ENCODE measurements at places on chromosomes 5 and 9. TPM values are rescaled to one million over a fixed set of nuclear protein-coding genes. Genes with fewer than 3 reads are reported as not detected.

The SIT1 gene
- 0.09 TPM for total RNA-seq

The TIMD4 gene
- not detected for total RNA-seq

The ZNF474 gene
- total RNA-seq, result not detected

The TGFBI gene
- total RNA-seq, result 275 TPM

The EPB41L4A gene
- 0.07 TPM for total RNA-seq

The DIMT1 gene
- total RNA-seq, result 37.7 TPM

DNA sequence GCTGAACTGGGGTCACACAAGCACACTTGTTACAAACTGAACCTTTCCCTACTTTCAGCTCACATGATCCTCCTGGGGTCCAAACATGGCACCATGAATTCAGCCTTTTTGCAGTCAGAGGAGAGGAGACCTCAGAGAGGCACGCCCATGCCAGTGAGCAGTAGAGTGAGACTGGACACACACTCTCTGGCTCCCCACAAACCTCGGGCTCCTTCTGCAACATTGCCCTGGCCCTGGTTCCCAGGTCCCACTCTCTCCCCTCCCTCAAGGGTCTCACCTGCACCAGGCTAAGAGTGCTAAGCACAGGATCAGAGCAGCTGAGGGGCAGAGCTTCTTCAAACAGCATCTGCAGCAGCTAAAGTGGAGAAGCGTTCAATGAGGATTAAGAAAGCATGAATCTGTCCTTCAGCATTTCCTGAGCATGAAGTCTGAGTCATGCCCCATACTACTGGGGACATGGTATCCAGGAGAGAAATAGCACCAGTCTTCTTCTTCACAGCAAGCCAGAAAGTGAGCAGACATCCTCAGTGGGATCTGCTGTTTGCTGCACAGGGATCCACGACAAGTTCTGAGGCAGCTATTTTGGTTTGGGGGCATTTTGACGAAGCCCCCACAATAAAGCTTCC, 27.2 kb downstream of the SLC35A4 start:
- no peak for DNase-seq

DNA sequence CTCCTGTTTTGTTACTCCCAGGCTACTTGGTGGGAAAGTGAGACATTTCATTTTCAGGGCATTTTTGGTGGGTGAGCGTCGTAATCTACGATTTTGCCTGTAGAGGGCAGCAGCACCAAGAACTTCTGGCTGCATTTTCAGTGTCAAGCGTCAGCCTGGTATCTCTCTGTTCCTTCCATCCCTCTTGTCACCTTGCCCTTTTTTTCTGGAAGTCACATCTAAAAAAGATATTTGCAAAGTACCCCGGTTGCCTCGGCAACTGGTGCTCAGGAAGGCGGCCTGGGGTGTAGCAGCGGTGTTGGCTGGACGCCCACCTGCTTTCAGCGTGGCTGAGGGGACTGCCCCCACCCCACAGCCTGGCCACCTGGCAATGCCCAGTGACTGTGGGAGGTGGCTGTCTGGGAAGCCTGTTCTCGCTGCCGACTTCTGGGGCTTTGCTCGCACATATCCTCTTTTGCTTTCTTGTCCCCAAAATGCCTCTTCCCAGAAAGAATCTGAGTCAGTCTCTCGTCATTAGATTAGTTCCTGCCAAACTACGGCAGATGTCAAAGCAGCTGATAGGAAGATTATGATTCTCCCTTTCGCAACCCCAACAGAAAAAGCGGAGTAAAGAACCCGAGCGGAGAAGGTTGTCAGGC, 84.5 kb downstream of the ACER2 start:
- DNase-seq, result peak; percentile 15

DNA sequence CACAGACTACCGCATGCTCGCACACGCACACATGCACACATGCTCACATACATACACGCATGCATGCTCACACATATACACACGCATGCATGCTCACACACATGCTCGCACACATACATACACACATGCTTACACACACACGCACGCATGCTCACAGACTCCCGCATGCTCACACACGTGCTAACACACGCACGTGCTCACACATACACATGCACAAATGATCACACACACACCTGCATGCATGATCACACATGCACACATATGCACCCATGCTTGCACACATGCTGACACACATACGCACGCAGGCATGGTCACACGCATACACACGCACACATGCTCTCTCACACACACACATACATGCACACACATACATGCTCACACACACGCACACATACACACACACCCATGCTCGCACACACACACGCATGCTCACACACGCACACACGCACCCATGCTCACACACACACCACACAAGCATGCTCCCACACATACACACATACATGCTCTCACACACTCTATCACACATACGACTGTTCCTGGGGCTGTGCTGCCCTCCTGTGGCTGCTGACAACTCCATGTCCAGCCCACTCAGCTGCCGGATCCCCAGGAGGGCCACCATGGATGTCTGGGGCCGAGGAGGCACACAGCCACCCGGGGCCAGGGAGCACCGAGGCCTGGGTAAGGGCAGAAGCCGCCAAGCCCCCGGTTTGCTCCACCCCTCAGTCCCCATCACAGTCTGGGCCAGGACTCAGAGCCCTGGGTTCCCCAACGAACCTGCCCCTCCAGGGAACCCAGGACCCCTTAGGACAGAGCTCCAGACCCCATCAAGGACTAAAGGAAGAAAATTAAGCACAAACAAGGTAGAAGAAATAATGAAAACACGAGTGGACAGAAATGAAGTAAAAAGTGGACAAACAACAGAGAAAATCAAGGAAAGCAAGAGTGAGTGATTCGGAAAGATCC, 31.4 kb upstream of the EGFL7 start:
- peak; percentile 65 for DNase-seq

- no peak for DNase-seq
Measured at GRCh38 chr5:166431456-166431855, 1860.0 kb upstream of the WWC1 start.

DNA sequence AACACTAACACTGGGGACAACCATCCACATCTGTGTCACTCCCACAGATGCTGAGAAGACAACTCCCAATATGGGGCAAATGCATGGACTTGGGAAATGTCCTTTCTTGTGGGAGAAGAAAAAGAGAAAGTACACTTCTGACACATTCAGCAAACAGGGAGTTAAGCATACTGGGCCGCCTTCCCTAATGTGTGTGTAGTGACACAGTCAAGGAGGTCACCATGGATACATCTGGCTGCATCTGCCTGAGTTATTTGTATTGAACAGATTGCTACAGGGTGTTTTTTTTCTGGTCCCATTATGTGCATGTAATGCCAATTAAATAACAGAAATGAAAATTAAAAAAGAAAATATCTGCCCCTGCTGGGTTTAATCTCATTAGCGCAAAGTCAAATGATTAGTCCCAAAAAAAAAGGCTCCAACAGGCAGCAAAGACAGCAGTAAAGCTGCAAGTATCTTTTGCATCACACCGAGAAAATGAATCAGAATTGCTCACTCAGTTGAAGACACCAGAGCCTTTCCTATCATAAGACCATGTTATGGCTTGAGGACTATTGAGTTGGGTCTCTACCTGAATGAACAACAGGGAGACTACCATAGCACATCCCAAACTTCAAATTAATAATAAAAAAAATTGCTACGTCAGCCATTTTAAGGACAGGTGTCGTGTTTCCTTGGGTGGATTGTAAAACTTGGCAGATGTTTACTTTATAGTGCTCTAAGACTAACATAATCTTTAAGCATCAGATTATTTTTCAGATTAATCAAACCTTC, 395.9 kb downstream of the DTWD2 start:
- DNase-seq, result no peak

DNA sequence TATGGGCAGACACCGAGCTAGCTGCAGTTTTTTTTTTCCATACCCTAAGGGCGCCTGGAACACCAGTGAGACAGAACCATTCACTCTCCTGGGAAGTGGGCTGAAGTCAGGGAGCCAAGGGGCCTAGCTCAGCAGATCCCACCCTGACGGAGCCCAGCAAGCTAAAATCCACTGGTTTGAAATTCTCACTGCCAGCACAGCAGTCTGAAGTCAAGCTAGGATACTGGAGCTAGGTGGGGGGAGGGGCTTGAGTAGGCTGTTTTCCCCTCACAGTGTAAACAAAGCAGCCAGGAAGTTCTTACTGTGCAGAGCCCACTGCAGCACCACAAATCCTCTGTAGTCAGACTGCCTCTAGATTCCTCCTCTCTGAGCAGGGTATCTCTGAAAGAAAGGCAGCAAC, 151.7 kb upstream of the HCN1 start:
- DNase-seq, result no peak

DNA sequence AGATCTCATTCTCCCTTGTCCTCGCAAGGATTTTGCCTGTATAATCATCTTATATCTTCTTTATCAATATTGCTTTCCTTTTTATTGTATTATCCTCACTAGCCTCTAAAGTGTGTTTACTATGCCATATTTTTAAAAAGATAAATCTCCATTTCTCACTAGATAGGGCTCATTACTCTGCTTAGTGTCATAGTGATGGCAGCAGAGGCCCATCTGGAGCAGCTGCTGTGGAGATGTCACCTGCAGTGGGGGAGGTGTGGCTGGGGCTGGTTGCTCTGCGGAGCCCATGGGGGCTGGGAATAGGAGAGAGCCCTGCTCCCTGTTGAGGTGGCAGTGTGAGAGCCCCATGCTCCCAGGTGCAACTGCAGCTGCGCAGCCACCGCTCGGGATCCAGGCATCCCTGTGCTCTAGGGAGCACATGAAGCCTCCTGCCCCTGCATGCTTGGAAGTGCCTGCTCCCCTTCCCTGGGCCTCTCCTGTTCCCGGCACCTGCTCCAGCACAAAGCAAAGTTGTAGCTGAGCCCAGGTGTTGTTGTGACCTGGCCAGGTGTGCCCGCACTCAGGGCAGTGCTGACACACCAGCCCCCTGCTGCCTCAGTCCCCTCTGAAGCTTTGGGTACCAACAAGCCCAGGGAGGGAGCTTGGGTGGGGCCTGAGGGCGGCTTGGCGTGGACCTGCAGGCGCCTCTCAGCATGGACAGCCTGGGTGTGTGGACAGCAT, 144.6 kb upstream of the MRPS30 start:
- no peak for DNase-seq

DNA sequence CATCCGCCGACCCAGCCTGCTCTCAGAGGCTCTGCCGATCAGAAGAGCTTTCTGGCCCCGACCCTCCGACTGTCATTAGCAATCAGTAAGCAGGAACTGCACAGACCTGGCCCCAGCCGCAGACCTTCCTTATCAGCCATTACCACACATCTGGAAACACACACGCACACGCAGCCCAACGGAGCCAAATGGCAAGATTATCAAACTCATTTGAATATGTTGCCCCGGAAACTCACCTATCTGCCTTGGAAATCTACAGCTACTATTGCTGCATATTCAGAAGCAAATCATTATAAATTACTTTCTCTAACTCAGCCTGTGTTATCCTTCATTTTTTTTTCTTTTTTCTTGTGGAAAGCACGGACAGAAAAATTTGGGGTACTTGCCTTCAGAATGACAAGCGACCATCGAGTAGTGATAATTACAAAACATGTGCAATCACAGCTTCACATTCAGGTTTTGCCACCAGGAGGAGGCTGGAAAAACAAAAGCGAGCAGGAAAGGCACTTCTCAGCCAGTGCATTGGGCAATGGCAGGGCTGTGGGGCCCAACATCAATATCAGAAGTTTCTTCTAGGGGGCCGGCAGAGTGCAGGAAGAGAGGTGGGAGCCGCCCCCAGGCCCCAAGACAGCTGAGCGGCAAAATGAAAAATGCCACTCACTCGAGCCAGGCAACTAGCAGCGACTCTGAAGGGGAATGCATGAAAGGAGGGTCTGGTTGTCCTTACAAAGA, 122.3 kb downstream of the VAV2 start:
- DNase-seq, result no peak

- DNase-seq, result no peak
Measured at GRCh38 chr9:38690574-38690973, 29.4 kb downstream of the FAM240B start.

DNA sequence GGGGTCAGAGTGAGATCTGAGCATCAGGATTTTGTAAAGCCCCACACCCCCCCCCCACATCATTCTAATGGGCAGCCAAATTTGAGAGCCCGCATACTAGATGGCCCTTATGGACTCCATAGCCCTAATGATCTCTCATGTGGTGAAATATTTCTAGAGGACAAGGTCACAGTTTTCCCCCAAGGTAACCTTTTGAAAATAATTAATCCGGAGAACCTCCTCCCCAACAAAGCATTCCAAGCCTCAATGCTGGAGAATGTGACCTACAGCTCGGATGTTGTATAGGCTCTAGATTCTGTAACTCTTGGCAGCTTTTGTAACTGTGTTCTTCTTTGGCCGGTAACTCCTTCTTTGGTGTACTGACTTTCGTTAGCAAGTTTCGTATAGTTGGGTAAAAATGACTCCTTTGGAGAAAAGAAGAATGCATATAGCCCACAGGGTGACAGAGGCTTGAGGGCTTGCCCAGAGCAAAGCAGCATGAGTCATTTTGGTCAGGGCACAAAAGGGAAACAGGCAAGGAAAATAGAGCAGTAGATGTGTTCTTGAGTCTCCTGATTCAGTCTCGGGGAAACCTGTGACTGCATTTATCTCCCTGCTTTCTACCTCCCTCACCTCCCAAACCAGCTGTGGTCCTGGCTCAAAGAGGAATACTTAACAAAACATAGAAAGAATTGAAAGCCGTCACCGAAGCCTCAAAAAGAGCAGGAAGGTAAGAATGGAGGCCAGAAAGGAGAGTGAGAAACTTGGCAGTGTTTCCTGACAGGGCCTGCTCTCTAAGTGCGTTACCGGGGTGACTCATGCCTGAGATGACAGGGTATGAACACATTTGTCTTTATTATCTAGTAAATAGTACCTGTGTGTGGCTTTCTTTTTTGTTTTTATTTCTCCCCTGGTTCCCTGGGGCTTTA, 6.6 kb upstream of the XPA start:
- peak; percentile 74 for DNase-seq

DNA sequence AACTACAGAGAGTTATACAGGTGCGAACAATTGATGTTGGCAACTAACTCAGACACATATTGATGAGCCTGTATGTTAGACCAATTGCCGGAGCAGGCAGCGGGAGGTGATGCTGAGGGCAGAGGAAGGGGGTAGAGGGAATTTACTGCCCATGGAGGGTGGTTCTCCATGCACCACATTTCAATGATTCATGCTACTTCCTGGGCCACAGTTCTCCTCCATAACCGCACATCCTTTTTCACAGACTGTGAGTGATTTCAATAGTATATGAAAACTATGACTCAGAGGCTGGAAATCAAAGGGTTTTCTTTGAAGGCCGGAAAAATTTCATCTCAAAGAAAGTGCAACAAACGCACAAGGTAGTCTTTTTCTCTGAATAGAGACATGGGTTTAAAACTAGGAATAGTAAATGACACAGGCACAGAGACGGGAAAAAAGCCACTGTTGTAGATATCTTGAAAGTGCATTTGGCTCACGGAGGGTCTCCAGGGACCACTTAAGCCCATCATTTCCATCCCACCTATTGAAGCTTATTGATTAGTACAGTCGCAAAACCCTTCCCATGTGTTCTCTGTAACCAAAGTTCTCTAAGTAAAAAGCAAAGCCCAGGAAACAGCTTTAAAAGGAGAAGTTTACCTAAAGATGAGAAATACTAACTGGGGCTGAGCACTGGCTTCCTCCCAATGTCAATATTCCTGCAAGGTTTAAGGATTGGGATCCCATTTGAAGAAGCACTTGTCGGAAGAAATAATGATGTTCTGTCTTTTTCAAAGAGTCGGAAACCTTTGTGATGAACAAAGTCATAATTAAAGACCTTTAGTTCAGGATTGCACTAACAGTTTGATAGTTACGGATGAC, 28.0 kb upstream of the ADAM19 start:
- peak; percentile 18 for DNase-seq
